ENCODE measurements at places on chromosomes 2 and 18.

- DNase-seq: no peak
Observed at GRCh38 chr18:56921896-56922480, 224.9 kb upstream of the BOD1L2 start.

DNA sequence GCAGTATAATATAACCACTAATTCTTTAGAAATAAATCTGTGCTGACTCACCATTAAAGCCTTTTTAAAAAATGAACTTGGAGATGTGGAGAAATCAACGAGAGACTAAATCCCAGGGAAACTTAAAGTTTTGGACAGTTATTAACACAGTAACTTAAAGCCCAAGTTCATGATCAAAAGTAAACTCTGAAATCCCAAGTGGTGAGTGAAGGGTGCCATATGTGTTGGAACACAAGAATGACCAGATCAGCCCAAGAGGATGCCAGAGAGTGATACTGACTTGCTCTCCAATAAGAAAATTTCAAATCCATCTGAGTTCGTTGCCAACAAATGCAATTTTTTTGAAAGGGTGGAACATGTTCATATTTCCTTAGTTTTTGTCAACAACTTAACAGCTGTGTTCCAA lies 838.1 kb upstream of the ACVR2A start:
- DNase-seq: no peak

- no peak for DNase-seq
Observed at GRCh38 chr2:136065384-136065783, 52.6 kb downstream of the CXCR4 start.

GRCh38 chr18:28422577-28422976 lies 245.6 kb upstream of the CDH2 start:
- DNase-seq: no peak
